Ureter (tissue), 1 donor: ENCODE measurements at places on chromosomes 2 and 18. TPM values are rescaled to one million over a fixed set of nuclear protein-coding genes. Genes with fewer than 3 reads are reported as not detected.
A peak's percentile ranks its signal among the peaks of the same experiment; 100 is the strongest.

GRCh38 chr2:107730898-107731297 is 95.8 kb upstream of the RGPD4 start:
- no peak for DNase-seq

DNA sequence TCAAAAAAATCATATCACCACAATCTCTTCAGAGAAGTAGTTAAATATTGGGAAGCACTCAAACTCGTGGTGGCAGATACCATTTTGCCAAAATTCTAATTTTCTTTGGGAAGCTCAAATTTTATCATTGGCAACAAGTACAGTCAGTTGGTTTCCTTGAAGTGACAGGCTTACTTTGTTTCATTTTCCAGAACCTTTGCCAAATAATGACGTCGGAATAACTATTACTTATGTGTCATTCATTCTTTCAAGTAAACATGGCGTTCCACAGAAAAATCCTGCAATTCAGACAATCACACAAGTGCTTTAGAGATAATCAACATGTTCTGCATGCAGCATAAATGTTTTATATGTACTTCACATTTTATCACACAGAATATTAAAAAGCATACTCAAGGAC is 5.4 kb downstream of the TTLL4 start:
- no peak for DNase-seq

GRCh38 chr2:101675512-101675911 is 22.0 kb upstream of the MAP4K4 start:
- DNase-seq = no peak

GRCh38 chr2:1546901-1547300 is 133.6 kb downstream of the TPO start:
- DNase-seq = no peak

DNA sequence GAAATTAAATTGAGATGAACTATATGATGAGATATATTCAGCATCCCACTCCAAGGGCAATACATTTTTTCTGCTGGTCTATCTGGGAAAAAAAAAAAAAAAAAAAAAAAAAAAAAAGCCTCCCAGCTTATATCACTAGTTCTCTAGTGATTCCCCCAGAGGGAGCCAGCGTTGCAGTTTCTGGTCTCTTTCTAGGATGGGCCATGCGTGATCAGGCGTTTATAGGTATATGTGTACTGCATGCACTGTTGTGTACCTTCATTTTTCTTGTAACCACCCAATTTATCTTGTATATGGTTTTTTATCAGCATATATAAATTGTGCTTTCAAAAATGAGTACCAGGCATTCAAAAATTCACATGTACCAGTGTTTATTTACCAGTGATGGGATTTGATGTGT is 35.1 kb downstream of the DCDC2C start:
- no peak for DNase-seq

DNA sequence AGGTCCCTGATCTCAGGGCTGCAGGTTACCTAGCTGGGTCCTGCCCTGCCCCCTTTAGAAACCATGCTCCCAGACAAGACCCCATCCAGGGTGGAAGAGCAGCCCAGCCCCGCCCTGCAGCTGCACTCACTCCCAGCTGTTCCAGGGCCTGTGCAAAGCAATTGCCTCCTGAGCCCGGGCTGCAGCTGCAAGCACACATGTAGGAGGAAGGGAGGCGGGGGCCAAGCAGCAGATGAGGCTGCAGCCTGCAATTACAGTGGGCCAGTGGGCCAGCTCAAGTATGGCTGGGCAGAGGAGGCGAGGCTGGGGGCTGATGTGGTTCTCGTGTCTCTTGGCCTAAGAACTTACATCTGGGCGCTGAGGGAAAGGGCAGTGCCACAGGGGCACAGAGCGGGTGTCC is 65.4 kb upstream of the TUBA3E start:
- no peak for DNase-seq

Gene TUBB8B
- total RNA-seq = not detected

- no peak for DNase-seq
Measured at GRCh38 chr2:139156730-139157129, 376.5 kb upstream of the NXPH2 start.

DNA sequence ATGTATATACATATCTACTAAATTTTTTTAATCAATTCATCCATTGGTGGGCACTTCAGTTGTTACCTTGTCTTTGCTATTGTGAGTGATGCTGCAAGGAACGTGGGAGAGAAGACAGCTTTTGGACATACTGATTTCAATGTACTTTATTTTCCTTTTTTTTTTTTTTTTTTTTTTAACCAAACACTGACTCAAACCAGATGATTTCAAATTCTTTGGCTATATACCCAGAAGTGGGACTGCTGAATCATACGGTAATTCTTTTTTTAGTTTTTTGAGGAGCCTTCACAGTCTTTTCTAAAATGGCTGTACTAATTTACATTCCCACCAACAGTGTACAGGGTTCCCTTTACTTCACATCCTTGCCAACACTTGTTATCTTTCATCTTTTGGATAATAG is 204.7 kb downstream of the INSIG2 start:
- no peak for DNase-seq

GRCh38 chr18:48826271-48826670 is 124.5 kb downstream of the SMAD7 start:
- DNase-seq = peak; percentile 37

DNA sequence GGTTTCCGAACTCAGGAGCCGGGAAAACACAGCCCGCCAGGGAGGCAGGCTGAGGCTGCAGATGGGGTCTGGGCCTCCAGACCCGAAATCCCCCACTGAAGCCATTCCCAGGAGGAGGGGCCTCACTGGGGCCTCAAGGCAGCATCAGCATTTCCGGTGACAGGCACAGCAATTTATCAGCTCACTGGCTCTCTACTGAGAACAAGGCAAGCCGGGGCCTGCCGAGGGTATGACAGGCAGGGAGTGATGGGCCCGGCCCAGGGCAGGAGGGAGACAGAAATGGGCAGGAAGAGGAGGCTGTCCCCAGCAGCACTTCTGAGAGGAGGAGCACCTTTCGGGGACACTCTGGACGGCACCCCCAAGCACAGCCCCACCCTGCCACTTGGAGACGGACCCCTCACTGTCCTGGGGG is 12.5 kb downstream of the SDC1 start:
- DNase-seq = peak; percentile 89

Gene IL1B
- total RNA-seq = 3.5 TPM

DNA sequence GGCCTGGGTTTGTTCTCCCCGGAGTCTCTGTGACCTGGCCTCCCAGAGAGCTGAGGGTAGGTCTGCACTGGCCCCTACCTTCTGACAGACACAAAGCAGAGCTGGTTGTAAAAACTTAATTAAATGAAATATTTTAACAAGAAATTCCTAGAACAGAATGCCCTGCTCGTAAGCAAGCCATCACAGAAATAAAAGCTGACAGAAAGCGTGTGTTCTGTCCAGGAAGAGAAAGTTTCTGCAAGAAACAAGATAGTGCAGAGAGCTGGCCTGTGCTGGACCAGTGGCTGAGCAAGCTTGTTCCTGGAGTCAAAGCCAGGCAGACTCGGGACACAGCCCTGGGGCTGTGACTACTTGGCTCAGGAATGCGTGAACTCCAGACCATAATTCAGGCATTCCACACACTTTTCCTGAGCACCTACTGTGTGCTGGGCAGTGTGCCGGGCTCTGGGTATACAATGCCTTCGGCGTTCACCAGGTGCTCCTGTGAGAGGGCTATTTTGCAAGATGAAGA is 51.6 kb downstream of the APOB start:
- peak; percentile 73 for DNase-seq

Gene GNLY
- total RNA-seq = 1.9 TPM

GRCh38 chr2:42048299-42049220 is 739 bp downstream of the PKDCC start:
- DNase-seq = no peak

- no peak for DNase-seq
Measured at GRCh38 chr18:27787547-27787946, 389.4 kb downstream of the CDH2 start.

DNA sequence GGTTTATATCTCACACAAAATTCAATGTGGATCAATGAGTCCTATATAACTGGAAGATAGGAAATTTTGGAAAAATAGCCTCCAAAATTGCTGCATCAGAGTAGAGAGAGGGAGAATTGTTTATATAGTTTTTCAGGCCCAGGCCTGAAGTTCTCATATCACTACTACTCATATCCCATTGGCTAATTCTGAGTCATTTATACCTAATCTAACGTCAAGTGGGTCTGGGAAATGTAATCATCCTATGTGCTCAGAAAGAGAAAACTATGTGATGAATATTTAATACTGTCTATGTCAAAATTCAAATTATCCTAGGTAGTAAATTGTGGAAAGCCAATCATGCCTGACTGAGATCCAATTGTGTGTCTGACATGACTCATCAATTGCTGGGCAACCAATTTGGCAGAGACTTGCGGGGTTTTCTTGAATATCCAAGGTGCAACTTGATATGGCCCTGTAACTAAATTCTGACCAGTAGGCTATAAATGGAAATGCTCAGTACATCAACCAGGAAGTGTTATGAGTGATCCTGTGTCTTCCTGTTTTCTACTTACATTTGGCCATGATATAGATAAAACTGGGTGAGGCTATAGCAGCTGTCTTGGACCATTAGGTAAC is 744.4 kb downstream of the KCNJ3 start:
- DNase-seq = no peak

DNA sequence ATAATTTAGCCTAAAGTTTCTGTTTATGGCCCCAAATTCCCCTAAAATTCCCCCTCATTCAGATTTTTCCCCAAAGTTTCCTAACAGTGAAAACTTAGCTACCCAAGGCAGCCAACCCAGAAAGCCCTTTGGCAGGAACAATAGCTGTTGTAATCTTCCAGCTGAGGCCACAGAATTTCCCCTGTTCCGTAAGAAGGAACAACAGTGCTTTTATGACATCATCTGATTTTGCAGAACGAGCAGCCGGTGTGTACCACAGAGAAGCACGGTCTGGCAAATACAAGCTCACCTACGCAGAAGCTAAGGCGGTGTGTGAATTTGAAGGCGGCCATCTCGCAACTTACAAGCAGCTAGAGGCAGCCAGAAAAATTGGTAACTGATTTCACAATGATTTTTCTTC is 6.3 kb downstream of the TNFAIP6 start:
- DNase-seq = no peak

GRCh38 chr2:143952536-143952935 is 567.4 kb downstream of the ZEB2 start:
- no peak for DNase-seq

DNA sequence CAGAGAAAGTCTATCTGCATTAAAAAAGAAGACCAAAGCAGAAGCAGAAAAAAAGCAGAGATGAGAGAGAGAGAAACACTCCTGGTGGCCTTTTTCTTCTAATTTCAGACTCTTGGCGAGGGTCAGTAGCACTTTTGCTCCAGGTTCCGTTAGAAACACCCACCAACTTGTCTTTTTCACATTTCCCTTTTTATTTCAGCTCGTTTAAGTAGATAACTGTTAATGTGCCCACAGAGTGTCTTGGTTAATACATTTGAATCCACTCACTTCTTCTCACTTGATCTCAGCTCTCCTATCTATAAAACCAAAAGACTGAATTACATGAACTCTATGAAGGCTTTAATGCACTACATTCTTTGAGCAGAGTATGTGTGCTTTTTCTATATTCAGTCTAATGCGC is 63.1 kb downstream of the AAK1 start:
- no peak for DNase-seq

GRCh38 chr2:173676647-173677046 is 288.5 kb downstream of the SP3 start:
- no peak for DNase-seq

- DNase-seq = no peak
Measured at GRCh38 chr18:34787931-34788532, 77.9 kb downstream of the DTNA start.

DNA sequence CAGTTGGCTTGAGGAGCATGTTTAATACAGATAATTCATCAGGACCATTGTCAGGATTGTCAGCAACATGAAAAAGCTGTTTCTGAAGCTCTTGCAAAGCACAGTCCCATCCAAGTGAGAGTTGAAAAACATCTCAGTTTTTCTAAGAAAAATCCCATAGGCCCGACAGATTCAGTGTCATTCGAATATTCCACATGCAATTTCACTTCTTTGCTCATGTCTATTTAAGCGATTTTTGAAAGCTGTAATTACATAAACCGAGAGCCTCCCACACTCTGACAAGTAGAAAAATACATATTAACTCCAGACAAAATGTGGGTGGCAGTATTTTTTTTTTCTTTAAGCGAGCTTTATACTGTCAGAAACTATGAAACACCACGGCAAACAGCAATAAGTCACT is 134.7 kb upstream of the GALNT5 start:
- no peak for DNase-seq

- no peak for DNase-seq
Measured at GRCh38 chr2:120189189-120189588, 34.0 kb downstream of the TMEM185B start.

GRCh38 chr18:36186461-36187192 is 670 bp upstream of the MOCOS start:
- peak; percentile 64 for DNase-seq

Gene COL5A2
- total RNA-seq = 21.8 TPM

Gene RAX
- not detected for total RNA-seq

GRCh38 chr18:75618146-75618545 is 190.6 kb upstream of the SMIM21 start:
- DNase-seq = no peak

Gene MOGAT1
- not detected for total RNA-seq

Gene METTL4
- 12.9 TPM for total RNA-seq

DNA sequence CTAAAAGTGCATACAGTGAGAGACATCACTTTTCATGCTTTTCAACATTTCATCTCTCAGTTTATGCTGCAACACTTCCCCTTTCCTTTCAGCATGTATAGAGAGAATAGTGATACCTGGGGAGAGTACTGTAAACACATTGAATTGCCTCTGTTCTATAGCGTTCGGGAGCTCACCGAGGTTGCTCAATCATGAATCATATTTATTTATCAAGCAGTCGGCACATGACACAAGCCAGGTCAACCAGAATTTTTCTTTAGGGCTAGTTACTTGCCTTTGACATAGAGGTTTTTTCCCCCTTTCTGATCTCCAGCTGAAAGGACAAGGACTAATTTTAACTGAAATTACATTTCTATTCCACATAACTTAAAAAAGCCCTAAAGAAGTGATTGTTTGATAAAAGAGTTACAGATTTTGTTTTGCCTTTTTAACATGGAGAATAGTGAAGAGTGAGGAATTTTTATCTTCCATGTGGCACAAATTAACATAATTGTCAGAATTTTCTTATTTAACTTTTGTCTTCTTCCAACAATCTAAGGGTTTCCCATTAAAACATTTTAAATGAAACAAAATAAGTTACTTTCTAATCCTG is 690.9 kb upstream of the TMEFF2 start:
- no peak for DNase-seq

GRCh38 chr2:182228741-182229140 is 198.1 kb downstream of the PDE1A start:
- DNase-seq = no peak

GRCh38 chr2:5695654-5696403 is 3.6 kb downstream of the SOX11 start:
- DNase-seq = no peak
